ENCODE measurements at places on chromosomes 11 and 22.

DNA sequence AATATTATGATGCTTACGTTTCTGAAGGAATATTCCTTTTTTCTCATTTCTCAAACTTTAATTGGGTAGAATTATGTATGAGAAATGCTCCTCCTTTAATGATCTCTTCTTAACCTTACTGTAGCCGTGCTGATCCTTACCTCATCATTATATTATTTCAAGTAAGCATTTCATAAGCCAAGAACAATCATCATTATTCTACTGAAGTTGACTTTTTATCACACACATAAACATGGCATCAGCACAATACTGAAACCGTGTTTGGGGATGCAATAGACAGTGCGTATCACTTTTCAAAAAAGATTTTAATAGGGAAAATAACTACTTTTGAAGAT is 162.8 kb downstream of the ARHGAP42 start:
- no peak for DNase-seq

- DNase-seq, result no peak
Measured at GRCh38 chr11:69357458-69358397, 63.8 kb downstream of the MYEOV start.

GRCh38 chr22:46961591-46962295 is 199.3 kb downstream of the TBC1D22A start:
- DNase-seq, result no peak

GRCh38 chr11:6323291-6323905 is 3.1 kb upstream of the CAVIN3 start:
- no peak for DNase-seq

DNA sequence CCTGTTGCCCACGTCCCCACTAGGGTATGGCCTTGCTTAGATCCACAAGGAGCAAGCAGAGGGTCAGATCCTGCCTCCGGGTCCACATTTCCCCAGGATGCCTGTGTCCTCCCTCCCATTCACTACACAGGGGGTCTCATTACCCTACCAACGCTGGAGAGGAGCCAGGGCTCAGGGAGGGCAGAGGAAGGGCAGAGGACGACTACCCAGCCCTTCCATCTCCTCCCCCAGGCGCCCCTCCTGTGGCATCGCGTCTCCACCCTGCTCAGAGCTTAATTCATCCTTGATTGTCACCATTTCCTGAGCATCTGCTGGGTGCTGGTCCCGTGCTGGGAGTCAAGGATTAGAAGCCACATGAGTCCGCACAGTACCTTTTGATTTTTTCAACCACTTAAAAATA is 5.0 kb downstream of the NFAM1 start:
- DNase-seq, result no peak

- DNase-seq, result no peak
Measured at GRCh38 chr22:19548964-19549363, 24.8 kb upstream of the CLDN5 start.

GRCh38 chr11:131217313-131218310 is 152.8 kb upstream of the NTM start:
- no peak for DNase-seq

DNA sequence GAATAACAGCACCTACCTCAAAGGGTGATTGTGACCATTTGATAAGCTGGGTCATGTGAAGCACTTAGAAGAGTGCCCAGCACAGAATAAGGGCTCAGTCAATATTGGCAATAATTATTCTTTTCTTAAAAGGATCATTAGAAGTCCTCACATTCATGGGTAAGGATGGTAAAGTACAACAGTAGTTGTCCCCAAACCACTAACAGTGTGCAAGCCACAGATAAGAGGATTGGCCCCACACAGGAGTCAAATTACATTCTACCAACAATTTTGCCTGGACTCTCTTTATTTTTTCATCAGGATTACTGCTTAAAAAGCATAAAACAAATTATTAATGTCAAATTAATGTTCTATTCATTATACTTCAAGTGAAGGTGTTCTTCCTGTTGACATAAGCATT is 271.5 kb upstream of the PDGFD start:
- DNase-seq, result no peak

DNA sequence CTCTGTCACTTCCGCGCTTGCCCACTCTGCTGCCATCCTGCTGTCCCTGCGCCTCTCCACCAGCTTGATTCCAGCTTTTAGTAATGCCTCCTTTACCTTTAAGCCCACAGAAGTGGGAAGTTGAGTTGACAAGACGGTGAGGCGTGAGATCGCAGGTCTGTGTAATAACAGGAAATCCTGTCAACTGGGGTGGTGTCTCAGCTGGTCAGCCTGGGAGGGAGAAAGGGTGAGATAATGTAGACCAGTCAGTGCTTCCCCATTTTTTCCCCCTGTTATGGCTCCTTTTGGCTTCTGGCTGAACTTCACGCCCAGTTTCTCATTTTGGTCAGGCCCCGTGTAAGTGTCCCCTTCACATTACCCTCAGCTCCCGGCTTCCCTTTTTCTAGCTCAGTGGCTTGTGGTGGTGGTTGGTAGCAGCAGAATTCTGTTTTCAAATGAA is 98.9 kb downstream of the TRAF6 start:
- no peak for DNase-seq

GRCh38 chr11:107787733-107788132 is 70.9 kb downstream of the SLC35F2 start:
- no peak for DNase-seq

DNA sequence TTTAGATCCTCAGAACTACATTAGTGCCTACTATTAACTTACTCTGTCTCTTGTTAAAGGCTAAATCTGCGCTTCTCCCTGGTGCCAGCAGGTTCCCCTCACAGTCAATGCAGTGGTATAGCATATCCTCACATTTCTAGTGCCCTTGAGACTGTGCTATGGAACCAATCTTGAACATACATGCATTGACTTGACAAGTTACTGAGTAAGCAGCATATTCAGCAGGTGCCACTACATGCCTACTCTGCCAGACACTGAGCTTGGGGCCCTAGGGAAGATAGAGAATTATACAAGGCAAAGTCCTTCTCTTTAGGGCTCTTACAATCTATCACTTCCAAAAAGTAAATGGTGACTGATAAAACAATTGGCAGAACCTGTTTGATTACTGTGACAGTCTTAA is 3.2 kb downstream of the FUT4 start:
- no peak for DNase-seq

DNA sequence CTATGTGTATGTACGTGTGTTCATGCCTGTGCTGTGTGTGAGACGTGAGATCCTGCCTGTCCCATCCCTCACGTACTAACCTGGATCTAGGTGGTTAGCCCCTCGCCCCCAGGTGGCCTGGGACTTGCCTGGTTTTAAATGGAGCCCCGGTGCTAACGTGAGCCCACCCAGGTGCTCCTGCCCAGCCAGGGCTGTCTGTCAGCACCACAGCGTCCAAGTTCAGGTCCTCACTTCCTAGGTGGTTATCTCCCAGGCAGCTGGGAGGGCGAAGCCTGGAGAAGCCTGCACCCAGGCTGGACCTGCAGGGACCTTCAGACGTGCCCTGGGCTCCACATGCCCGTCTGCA is 86.0 kb downstream of the KCNQ1 start:
- DNase-seq, result no peak

GRCh38 chr11:36326524-36327419 is 30.7 kb downstream of the PRR5L start:
- DNase-seq, result no peak

GRCh38 chr11:77155082-77155475 is 27.0 kb downstream of the MYO7A start:
- no peak for DNase-seq

DNA sequence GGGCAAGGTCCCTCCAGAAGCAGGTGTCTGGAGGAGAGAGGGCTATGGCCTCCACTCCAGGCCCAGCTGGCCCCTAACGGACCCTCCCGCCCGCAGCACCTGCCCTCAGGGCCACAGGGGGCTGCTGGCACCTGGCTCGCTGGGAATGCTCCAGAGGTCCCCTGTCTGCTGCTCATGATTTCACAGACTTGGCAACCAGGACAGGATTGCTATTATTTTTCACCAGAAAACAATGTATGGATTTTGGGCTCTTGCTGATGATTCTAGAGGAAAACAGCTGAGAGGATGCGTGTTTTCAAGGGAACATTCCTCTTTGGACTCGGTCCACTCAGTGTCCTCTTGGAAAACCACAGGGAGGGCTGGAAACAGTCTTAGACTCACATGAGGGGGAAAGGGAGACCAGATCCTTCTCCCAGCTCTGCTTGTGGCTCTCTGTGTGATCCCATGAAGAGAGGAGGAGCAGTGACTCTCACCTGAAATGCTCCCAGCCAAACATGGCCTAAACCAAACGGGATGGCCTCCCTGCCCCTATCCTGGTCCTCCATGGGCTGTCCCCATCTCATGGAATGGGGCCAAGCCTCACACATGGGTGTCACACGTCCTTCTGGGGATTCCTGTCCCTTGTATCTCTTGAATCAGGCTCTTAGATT is 15.8 kb downstream of the MYEOV start:
- DNase-seq, result no peak

- DNase-seq, result no peak
Measured at GRCh38 chr22:37982151-37982785, 2.1 kb downstream of the SOX10 start.

Data from stimulated activated CD4-positive, alpha-beta T cell treated with anti-CD3 and anti-CD28 coated beads, Interleukin-4, amount 100 ng/mL, for 4 hours (primary cell).